Left renal cortex interstitium (tissue), 4 donors: ENCODE measurements at places on chromosomes 16 and 17. TPM values are rescaled to one million over a fixed set of nuclear protein-coding genes. Genes with fewer than 3 reads are reported as not detected.

The SEC14L5 gene
- 0.14 TPM for polyA plus RNA-seq

The NFATC2IP gene
- polyA plus RNA-seq: 86.7 TPM

The RGS9 gene
- 16.2 TPM for polyA plus RNA-seq

The TLCD3B gene
- polyA plus RNA-seq: 1.5 TPM

The PLLP gene
- polyA plus RNA-seq: 22.9 TPM

The CHST6 gene
- polyA plus RNA-seq: 1.2 TPM

The NT5M gene
- 5.0 TPM for polyA plus RNA-seq

The PNPO gene
- 21.9 TPM for polyA plus RNA-seq

The KRT40 gene
- polyA plus RNA-seq: not detected

The IGSF6 gene
- 7.5 TPM for polyA plus RNA-seq

The ALDH3A1 gene
- 1.7 TPM for polyA plus RNA-seq

The CD300E gene
- polyA plus RNA-seq: 0.32 TPM

The CISD3 gene
- polyA plus RNA-seq: 11.2 TPM

The MT1A gene
- polyA plus RNA-seq: not detected

The CIITA gene
- 6.1 TPM for polyA plus RNA-seq

The NLRP1 gene
- polyA plus RNA-seq: 54.4 TPM

The SEZ6L2 gene
- 13.2 TPM for polyA plus RNA-seq

The KRT32 gene
- polyA plus RNA-seq: not detected

The KRTAP9-1 gene
- not detected for polyA plus RNA-seq

The CIAPIN1 gene
- 96.9 TPM for polyA plus RNA-seq

The CNTNAP1 gene
- 11.1 TPM for polyA plus RNA-seq

The TMEM100 gene
- 73.6 TPM for polyA plus RNA-seq

The OTOA gene
- polyA plus RNA-seq: 0.16 TPM

The CDH3 gene
- 61.4 TPM for polyA plus RNA-seq

The CACNG3 gene
- polyA plus RNA-seq: not detected
